NCI-H2029 treated with DMSO at 0.1 percent for 48 hours (cell line): ENCODE measurements at places on chromosomes 5 and 9.

DNA sequence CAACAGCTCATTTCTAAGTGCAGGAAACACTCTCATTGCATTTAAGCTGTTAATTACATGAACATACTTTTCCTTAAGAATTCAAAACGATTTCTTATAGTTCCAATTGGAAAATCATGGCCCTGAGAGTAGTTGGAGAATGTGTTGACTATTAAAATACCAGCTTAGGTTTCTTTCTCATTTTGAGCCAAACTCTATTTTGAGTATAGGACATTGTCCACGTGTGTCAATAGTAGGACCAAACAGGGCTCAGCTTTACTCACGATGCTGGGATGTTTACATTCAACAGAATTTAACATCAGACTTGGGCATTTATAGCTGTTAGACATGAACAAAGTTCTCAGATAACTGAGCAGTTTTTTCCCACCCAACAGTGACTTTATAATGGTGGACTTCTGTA lies 39.6 kb downstream of the ADCY2 start:
- no peak for DNase-seq

DNA sequence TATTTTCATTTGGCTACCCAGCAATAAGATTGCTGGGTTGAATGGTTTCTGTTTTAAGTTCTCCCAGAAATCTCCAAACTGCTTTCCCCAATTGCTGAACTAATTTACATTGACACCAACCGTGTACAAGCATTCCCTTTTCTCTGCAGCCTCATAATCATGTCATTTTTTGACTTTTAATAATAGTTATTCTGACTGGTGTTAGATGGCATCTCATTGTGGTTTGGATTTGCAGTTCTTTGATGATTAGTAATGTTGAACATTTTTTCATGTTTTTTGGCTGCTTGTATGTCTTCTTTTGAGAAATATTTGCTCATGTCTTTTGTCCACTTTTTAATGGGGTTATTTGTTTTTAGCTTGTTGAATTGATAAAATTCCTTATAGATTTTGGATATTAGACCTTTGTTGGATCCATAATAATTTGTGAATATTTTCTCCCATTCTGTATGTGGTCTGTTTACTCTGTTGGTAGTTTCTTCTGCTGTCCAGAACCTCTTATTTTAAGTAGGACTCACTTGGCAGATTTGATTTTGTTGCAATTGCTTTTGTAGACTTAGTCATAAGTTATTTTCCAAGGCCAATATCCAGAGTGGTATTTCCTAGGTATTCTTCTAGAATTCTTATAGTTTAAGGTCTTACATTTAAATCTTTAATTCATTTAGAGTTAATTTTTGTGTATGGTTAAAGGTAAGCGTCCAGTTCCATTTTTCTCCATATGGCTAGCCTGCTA lies 793.7 kb downstream of the BRINP1 start:
- no peak for DNase-seq

- DNase-seq = no peak
Observed at GRCh38 chr5:35887321-35888100, 30.8 kb downstream of the IL7R start.

DNA sequence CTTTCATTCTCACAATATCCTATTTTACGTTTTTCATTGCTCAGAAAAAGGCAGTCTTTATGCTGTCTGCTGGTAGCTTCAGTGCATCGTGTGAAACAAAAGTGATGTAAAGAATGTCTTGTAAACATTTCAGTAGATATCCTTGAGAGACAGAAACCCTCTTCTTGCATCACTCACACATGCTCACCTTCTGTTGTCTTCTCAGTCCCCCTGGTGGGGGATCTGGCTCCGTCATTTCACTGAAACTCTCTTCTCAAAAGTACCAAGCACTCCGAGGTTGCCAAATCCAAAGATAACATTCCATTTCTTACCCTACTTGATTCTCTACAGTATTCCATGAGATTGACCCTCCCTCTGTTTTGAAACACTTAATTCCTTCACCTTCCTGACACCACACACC lies 46.1 kb upstream of the PCA3 start:
- no peak for DNase-seq

- DNase-seq = no peak
Observed at GRCh38 chr5:30104872-30105596, 1088.5 kb upstream of the CDH6 start.

DNA sequence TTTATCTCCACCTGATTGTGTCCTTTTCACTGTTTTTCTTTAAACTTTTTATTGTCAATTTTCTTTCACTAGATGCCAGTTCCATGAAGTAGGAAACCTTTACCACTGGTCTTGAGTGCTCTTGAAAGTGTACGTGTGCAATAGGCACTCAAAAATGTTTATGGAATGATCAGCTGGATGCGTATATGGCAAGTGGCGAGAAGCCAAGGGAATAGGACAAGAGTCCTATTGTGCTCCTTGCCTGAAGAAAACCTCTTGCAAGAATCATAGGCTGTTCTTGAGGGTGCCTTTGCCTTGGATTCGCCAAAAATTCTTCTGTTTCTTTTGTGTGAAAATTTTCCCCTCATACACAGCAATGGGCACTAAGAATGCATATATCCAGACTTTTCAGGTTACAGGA lies 97.7 kb downstream of the GHR start:
- no peak for DNase-seq

- DNase-seq = no peak
Observed at GRCh38 chr5:56175488-56175887, 57.6 kb downstream of the ANKRD55 start.
